ENCODE measurements at places on chromosomes 1 and 21. TPM values are rescaled to one million over a fixed set of nuclear protein-coding genes. Genes with fewer than 3 reads are reported as not detected.

DNA sequence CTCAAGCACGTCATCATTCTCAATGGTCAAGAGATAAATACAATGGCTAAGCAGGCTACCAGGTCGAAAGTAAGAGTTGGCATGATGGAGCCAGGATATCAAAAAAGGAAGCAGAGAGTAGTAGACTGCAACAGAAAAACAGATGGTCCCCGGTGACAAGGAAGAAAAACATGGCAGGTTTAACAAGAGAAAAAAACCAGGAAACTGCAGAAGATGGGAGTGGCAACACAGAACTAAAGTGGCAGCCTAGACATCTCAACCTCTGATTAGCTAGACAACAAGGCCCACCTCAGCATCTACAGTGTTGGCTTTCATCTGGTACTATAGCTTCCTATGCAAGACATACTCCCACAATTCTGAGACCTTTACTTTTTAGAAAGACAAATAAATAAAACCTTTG lies 3.1 kb downstream of the UBR4 start:
- no peak overlapping the region for H3K27ac ChIP-seq
- peaks cover 56% of the 10 kb centered on the region for H3K4me1 ChIP-seq
- DNase-seq: no peak
- no peak overlapping the region for H3K4me3 ChIP-seq
- peaks cover 34% of the 10 kb centered on the region for H3K36me3 ChIP-seq

DNA sequence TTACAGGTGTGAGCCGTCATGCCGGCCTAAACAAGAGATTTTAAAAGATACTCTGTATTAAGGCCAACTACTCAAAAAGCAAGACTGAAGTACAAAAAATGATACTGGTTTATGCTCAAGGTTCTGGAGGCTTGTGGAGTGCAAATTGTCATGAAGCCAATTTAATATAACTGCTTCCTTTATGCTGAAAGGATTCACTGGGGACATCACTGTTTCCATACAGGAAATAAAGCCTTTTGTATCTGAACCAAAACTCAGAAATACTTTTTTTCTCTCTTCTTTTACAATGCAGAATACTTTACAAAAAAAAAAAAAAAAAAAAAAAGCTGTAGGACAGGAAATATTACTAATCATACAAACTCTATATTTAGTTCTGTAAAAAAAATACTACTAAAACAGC lies 55.5 kb upstream of the CNN3 start:
- H3K27ac ChIP-seq: no peak overlapping the region
- no peak for DNase-seq
- no peak overlapping the region for H3K4me3 ChIP-seq
- peaks cover 7% of the 10 kb centered on the region for H3K4me1 ChIP-seq

GRCh38 chr1:213989002-213989855 lies 1.5 kb downstream of the PROX1 start:
- H3K4me1 ChIP-seq: peaks cover 29% of the 10 kb centered on the region
- H3K36me3 ChIP-seq: peaks cover 8% of the 10 kb centered on the region
- peak overlapping the region; percentile 92 for H3K4me3 ChIP-seq
- no peak overlapping the region for H3K27ac ChIP-seq
- no peak for DNase-seq
- peaks cover 85% of the 10 kb centered on the region for H3K27me3 ChIP-seq

DNA sequence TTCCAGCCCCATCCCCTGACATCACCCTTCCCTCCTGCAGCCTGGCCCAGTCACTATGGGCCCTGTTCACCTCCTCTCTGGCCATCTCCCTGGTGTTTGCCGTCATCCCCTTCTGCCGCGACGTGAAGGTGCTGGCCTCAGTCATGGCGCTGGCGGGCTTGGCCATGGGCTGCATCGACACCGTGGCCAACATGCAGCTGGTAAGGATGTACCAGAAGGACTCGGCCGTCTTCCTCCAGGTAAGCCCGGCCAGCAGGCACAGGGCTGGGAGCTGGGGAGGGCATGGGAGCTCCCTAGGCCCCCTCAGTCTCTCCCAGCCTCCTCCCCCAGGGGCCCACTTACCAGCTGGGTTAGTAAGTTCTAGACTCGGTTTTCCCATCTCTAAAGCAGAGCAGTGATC lies 52.1 kb downstream of the ELK4 start:
- H3K36me3 ChIP-seq: no peaks in the 10 kb centered on the region
- H3K4me1 ChIP-seq: peaks cover 7% of the 10 kb centered on the region
- DNase-seq: no peak

DNA sequence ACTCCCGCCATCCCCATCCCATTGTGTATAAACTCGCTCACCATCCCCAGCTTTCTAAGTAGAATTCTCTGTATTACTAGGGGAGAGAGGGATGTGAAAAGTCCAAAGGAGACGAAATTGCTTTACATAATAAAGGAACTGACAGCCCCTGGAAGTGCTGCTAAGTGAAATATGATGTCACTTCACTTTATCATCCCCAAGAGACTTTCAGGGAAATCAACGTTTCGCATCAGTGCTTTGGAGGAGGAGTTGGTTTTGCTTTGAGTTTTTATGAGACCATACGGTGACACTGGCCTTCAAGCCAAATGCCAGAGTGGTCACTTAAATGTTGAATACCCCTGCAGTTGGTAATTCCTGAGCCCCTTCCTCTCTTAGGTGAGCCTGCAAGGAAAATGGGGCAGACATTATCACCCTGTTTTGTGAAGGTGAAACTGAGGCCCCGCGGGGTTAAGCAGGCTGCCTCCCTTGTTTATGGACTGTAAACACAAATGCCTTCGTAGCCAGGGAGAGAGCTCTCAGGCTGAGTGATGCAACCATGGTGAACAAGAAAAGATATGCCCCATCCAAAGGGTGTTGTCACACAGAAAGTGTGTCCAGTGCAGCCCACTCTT lies 58.4 kb upstream of the KAZN start:
- no peak for DNase-seq
- no peak overlapping the region for H3K4me3 ChIP-seq
- H3K4me1 ChIP-seq: no peaks in the 10 kb centered on the region
- no peaks in the 10 kb centered on the region for H3K36me3 ChIP-seq
- no peak overlapping the region for H3K27ac ChIP-seq
- no peaks in the 10 kb centered on the region for H3K27me3 ChIP-seq

GRCh38 chr1:168742994-168743650 lies 14.1 kb upstream of the DPT start:
- H3K4me3 ChIP-seq: no peak overlapping the region
- no peaks in the 10 kb centered on the region for H3K36me3 ChIP-seq
- H3K27me3 ChIP-seq: peaks cover 7% of the 10 kb centered on the region
- H3K4me1 ChIP-seq: no peaks in the 10 kb centered on the region

GRCh38 chr1:16375521-16376340 lies 8.7 kb downstream of the SZRD1 start:
- DNase-seq: no peak
- H3K27me3 ChIP-seq: no peaks in the 10 kb centered on the region
- H3K27ac ChIP-seq: peak overlapping the region; percentile 56
- H3K4me3 ChIP-seq: no peak overlapping the region
- peaks cover 21% of the 10 kb centered on the region for H3K36me3 ChIP-seq

DNA sequence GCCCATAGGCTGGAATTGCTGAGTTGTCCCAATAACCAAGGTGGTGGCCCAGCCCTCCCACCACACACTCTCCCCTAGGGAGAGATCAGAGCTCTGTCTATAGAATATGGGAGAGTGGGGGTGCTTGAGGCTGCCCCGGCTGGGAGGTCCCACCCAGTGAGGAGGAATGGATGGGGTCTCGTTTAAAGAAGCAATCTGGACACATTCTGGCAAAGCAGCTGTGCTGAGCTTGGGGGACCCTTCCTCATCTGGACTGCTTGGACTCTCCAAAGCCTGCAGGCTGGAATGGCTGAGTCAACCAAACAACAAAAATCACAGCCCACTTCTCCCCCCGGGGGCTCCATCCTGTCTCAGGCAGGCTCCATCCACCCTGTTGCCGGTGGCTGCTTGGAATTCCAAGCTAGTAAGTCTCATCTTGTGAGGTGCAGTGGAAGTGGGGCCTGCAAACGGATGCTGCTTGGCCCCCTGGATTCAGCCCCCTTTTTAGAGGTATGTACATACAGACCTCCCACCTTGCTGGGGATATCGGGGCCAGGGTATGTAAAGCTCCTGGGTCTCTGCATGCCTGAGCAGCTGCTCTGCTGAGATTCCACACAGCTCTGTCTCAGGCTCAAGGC lies 67.1 kb upstream of the FAM78B start:
- H3K4me3 ChIP-seq: no peak overlapping the region
- H3K27ac ChIP-seq: no peak overlapping the region
- H3K4me1 ChIP-seq: no peaks in the 10 kb centered on the region
- no peaks in the 10 kb centered on the region for H3K36me3 ChIP-seq
- H3K27me3 ChIP-seq: no peaks in the 10 kb centered on the region

- H3K4me3 ChIP-seq: no peak overlapping the region
- peaks cover 76% of the 10 kb centered on the region for H3K27me3 ChIP-seq
- no peaks in the 10 kb centered on the region for H3K36me3 ChIP-seq
- H3K27ac ChIP-seq: no peak overlapping the region
- DNase-seq: no peak
- H3K4me1 ChIP-seq: no peaks in the 10 kb centered on the region
Observed at GRCh38 chr1:92792340-92792782, 7.5 kb upstream of the EVI5 start.

GRCh38 chr21:28069450-28069923 lies 923.2 kb downstream of the LTN1 start:
- no peak overlapping the region for H3K4me3 ChIP-seq
- peaks cover 3% of the 10 kb centered on the region for H3K4me1 ChIP-seq
- H3K36me3 ChIP-seq: no peaks in the 10 kb centered on the region

- no peak overlapping the region for H3K27ac ChIP-seq
- peak overlapping the region; percentile 80 for H3K4me3 ChIP-seq
- peaks cover 9% of the 10 kb centered on the region for H3K4me1 ChIP-seq
Observed at GRCh38 chr1:67830928-67831830, 2.1 kb downstream of the GNG12 start.

DNA sequence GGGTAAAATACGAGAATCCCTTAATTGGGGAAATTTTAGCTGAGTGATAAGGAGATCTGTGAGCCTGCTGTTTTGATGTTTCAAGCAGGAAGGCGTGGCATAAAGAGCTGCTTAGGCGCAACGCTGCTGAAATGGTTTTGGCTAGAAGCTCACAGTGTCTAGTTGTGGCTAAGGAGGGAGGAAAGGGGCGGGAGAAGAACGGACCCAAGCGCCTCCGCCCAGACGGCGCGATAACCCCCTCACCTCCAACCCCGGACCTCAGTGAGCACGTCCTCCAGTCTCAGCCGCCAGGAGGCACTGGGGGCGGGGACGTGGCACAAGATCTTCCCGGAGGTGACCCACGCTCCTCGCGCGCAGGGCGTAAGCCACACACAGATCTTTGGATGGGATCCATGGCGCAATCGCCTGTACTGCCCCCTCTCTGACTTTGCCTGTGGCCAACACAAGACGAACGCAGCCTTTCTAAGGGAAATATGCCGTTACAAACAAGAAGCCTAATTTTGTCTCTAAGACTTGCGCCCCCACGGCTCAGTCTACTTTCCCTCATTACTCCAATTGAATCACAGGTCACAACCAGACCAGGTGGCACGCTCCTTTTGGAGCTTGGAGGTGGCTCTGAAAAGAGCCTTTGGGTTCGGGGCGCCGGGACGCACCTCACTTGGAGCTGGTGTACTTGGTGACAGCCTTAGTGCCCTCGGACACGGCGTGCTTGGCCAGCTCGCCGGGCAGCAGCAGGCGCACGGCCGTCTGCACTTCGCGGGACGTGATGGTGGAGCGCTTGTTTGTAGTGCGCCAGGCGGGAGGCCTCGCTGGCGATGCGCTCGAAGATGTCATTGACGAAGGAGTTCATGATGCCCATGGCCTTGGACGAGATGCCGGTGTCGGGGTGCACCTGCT lies 23.4 kb upstream of the RNF187 start:
- peak overlapping the region; percentile 88 for H3K27ac ChIP-seq
- peaks cover 9% of the 10 kb centered on the region for H3K36me3 ChIP-seq
- peaks cover 8% of the 10 kb centered on the region for H3K27me3 ChIP-seq
- H3K4me1 ChIP-seq: peaks cover 53% of the 10 kb centered on the region
- peak overlapping the region; percentile 87 for H3K4me3 ChIP-seq
- DNase-seq: peak; percentile 95

DNA sequence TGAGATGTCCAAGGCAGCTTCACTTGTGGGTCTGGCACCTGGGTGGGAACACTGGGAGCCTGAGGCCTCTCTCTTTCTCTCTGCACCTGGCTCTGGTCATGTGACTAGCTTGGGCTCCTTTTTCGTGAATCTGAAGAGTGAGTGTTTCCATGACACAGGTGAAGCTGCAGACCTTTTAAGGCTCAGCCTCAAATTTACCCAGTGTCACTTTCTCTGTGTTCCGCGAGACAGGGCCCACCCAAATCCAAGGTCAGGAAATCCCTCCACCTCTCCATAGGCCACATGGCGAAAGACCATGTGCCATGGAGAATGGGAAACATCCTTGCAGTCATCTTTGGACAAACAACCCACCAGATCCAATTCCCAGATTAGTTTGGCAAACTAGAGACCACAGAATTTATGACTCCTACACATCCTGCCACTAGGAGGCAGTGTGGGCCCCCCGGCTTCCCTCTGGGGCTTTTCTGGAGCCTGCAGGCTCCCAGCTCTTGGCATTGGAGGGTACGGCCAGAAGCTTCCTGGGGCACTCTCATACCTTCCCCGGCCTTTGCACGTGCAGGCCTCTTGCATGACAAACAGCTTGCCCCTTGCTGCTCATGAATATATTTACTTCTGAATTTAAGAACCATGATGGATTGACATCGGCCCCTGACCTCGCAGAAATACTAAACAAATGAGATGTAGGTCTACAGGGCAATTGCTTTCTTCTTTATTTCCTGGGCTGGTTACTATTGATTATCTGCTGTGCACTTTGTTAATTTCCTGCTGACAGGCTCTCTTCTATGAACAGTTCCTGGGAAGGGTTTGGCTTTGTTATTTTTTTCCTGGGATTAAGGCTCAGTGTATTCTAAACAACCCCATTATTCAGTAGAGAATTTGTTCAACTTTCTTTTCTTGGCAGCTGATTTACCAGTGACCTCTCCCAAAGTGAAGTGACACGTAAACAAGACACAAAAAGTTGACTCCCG lies 180.7 kb downstream of the KAZN start:
- H3K4me3 ChIP-seq: no peak overlapping the region
- no peak overlapping the region for H3K27ac ChIP-seq
- DNase-seq: peak; percentile 70
- H3K4me1 ChIP-seq: peaks cover 5% of the 10 kb centered on the region
- H3K36me3 ChIP-seq: no peaks in the 10 kb centered on the region

LCK gene
- 248 TPM for total RNA-seq

CRYZ gene
- 18.6 TPM for total RNA-seq

LYST gene
- total RNA-seq: 106 TPM

ZNF593OS gene
- not detected for total RNA-seq

FCGR1A gene
- total RNA-seq: not detected
